ENCODE measurements at places on chromosomes 6 and 20.

DNA sequence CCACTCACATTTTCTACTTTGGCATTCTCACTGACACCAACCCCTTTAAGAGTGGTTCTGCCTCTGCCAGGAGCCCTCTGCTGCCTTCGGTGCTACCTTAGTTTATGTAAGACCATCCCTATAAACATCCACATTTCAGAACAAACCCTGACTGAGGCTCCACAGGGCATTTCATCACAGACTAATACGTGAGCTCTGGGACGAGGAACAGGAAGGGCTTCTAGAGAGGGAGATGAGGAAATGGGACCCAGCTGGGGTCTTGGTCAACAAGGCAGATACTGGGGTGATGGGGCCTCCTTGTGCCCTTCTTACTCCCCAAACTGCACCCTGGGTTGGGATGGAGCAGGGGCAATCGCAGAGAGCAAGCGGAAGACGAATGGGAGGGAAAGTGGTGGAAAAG, 86.5 kb upstream of the FYN start:
- no peak for DNase-seq

DNA sequence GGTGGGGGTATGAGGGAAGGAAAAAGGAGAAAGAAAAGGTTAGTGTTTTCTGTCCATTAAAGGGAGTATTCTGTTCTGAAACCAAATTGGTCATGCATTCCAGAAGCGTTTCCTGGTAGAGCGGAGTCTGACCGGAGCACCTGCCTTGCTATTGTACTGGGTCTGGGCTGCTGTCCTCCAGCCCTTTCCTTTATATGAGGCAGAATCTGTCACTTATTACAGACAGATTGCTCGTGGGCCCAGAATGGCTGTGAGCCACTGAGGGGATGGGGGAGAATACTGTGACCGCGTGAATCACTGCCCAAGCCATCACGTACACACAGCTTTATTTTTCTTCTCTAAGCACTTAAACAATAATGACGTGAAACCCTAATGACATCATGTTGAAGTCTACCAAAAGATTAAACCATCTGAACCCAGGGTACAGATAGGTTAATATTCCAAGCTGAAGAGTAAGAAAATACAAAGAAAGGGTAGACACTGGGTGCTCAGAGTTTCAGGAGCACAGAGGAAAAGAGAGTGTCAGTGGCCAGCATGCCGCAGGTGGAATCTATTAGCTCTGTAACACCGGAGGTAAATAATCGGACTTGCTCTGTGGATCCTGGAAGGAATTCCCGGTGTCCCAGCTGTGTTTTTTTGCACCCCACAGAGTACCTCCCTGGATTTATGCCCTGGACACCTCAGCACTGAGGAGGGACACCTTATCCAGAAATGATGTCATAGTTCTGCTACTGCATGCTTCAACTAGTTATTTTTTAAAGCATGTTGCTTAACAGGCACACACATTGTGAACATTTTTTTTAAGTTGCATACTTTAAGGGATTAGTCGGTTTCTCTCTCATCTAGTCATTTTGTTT, 573.3 kb downstream of the PKHD1 start:
- DNase-seq, result no peak

DNA sequence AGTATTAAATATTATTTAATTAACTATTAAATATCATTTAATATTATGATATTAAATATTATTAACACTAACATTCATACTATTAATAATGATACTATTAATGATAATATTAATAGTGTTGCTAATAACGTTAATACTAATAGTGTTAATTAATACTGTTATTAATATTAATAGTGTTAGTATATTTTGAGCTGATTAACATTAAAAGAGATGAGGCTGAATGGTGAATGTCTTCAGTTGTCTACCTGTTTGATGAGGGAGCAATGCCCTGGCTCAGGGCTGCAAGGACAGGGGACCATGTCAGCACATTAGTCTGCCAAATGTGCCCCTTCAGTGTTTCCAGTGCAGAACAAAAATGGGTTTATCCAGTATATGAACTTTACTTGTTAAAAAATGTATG, 96.6 kb upstream of the PLEKHG1 start:
- DNase-seq, result no peak

- DNase-seq, result no peak
Measured at GRCh38 chr6:164753517-164753916, 555.9 kb downstream of the C6orf118 start.

DNA sequence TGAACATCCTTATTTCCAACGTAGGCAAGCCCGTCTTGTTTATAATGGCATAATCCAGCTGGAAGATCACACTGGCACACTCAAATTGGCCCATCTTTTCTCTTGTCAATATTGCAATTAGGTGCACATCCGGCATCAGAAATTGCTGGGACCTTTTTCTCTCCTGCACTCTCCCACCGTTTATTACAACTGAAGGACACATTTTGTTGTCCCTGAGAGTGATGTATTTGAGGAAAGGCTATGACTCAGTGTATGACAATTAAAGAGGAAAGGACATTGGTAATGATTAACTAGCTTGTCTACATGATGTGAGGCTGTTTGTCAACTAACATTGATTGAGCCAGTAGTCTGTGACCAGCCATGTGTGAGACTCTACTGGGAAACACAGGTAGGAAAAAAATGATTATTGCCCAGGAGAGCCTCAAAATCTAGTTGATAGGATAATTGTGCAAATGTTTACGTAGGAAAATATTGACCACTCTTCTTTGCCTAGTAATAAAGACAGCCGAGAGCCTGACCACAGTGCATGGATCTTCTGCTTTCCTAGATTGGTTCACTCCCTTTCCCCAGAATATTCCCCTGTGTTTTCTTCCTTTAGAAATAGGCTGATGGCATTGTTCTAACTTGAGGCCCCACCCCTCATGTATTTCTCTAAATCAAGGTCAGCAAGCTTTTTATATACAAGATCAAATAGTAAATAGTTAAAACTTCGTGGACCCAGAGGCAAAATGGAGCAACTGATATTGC, 230.0 kb upstream of the BTBD3 start:
- DNase-seq, result no peak

GRCh38 chr6:150599199-150600009, at the start of gene PLEKHG1:
PLEKHG1 (plus strand) TSS chr6:150599885; CDS start chr6:150733682, 133,797 bp downstream.
- DNase-seq, result no peak

GRCh38 chr6:111925296-111925695, 52.0 kb upstream of the FYN start:
- DNase-seq, result peak; percentile 82

- DNase-seq, result peak; percentile 31
Measured at GRCh38 chr20:32359633-32360332, 1.7 kb downstream of the ASXL1 start.

DNA sequence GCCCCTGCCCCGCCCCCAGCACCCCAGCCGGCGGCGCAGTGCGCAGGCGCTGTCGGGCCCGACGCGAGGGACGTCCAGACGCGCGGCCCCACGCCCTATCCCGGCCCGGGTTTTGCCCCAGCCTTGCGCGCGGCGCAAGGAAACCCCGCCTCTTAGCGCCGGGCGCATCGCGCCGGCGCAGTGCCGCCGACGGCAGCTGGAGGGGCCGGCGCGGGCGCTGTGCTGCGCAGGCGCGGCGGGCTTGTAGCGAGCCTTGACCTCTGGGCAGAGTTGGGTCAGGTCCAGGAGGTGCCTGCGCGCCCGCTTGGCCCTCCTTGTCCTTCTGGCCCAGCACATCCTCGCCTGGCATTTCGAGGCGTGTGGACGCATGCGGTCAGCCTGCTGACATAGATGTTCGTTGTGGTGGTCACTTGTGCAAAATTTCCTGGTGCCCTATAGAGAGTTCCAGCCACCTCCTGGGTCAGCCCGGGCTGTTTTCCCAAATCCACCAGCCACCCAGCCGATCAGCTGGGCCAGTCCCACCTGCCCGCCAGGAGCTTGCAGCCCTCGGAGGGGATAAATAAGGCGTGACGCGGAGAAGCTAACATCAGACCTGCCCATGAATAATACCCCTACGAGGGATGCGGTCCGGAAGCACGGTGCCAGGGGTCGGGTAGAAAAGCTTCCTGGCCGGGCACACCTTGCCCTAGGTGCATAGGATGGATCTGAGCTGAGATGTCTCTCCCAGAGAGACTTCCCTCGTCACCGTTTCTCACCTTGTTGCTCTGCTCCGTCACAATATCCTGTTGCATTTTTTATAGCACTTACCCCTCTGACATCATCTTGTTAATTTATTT, 428 bp upstream of the PRELID3B start:
- DNase-seq, result peak; percentile 85

GRCh38 chr6:1027795-1028569, 283.9 kb upstream of the FOXQ1 start:
- no peak for DNase-seq

DNA sequence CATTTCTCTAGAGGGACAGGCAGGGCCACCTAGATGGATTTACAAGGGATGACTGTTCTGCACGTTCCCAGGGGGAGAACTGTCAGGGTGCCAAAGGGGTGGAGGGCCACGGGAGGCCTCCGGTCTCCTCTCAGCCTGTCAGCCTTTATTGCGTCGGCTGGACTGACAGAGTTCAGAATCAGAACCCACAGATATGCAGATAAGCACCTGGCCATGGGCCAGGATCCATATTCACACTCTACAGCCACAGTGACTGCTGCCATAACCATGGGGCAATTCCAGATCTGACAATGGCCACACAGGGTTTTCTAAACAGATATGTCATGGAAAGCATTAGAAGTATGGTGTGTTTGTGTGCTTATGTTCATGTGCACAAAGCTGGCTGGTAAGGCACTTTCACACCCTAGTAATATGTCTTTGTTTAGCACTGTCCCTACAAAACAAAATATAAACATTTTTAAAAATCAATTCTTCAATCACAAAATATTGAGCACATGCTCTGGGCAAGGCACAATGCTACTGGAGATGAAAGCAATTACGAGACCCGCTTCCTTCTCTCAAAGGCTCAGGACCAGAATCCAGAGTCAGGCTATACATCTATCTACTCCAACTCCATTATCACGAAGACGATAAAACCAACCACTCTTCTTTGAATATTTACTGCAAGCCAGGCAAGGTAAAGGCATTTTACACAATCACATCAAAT, 29.1 kb downstream of the TRAM2 start:
- peak; percentile 75 for DNase-seq

DNA sequence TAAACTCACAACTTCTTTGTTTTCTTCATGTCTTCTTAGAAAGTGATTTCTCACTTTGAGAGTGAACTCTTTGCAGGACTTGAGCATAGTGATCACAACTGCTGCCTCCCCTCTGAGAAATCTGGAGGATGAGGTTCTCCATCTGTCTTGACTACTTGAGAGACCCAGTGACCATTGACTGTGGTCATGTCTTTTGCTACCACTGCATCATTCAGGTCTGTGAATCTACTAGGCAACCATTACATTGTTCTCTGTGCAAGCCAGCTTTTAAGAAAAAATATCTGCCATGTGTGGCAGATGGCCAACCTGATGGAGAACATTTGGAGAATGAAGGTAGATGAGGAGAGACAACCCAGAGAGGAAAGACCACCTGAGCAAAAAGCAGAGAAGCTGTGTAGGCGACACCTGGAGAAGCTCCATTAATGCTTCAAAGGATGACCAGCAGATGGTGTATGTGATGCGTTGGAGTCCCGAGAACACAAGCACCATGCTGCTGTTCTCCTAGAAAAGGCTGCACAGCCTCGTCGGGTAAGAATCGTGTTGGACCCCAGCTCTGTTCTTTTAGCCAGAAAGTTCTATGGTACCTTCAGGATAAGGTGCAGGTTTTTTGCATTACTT, 25.1 kb upstream of the TRIM26 start:
- DNase-seq, result peak; percentile 31

Measured in IMR-90 (cell line).